ENCODE measurements at places on chromosomes 7 and 10. TPM values are rescaled to one million over a fixed set of nuclear protein-coding genes. Genes with fewer than 3 reads are reported as not detected.

DNA sequence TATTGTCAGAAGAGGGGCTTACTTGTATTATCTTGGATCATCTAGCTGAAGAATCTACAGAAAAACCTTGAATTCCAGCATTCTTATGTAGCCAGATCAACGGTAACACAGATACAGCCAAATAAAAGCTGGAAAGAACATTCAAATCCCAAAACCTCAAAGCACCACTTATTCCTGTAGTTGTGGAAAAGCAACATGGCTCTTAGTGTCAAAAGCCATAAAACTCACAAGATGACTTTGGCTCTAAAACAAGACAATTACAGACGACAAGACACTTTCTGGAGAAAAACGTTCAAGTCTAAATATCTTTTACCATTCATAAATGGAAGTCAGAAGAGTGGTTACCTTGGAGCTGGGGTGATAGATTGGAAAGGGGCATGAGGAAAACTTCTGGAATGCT lies 173.0 kb downstream of the HERPUD2 start:
- H3K27ac ChIP-seq: no peak overlapping the region
- H3K4me1 ChIP-seq: no peaks in the 10 kb centered on the region
- no peak overlapping the region for H3K4me3 ChIP-seq
- DNase-seq: no peak
- H3K27me3 ChIP-seq: no peaks in the 10 kb centered on the region

DNA sequence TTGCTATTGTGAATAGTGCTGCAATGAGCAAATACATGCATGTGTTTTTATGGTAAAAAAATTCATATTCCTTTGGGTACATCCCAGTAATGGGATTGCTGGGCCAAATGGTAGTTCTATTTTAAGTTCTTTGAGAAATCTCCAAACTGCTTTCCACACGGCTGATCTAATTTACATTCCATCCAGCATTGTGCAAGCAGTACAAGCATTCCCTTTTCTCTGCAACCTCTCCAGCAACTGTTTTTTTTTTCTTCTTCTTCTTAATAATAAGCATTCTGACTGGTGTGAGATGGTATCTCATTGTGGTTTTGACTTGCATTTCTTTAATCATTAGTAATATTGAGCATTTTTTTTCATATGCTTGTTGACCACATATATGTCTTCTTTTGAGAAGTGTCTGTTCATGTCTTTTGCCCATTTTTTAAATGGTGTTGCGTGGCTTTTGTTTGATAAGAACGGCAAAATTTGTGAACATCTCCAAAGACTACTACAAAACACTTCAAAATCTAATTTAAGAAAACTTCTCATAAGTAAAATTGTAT lies 136.1 kb upstream of the MYO3A start:
- DNase-seq: no peak
- H3K4me1 ChIP-seq: no peaks in the 10 kb centered on the region
- H3K36me3 ChIP-seq: no peaks in the 10 kb centered on the region

Gene NKX1-2
- total RNA-seq: not detected

Gene FFAR4
- total RNA-seq: not detected

- no peaks in the 10 kb centered on the region for H3K4me1 ChIP-seq
- no peaks in the 10 kb centered on the region for H3K27me3 ChIP-seq
- no peaks in the 10 kb centered on the region for H3K36me3 ChIP-seq
- no peak overlapping the region for H3K27ac ChIP-seq
- DNase-seq: no peak
- no peak overlapping the region for H3K4me3 ChIP-seq
Observed at GRCh38 chr10:86186633-86187032, 180.0 kb downstream of the GRID1 start.

DNA sequence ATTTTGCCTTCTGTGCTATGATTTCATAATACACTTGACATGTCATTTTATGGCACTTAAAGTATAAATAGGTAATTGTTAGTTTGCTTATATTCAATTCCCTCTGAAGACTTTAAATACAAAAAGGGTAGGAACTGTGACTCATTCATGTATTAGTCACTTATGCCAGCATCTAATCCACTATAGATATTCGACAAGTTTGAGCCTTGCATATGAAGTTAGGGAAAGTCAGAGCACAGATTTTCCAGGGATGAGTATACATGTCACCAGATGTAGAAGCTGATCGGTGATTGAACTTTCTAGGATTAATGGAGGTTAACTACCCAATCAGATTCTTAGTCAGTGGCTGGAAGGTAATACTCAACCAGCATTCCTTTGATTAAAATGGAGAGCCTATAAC lies 1321.5 kb downstream of the XPNPEP1 start:
- no peak for DNase-seq
- no peaks in the 10 kb centered on the region for H3K4me1 ChIP-seq
- H3K4me3 ChIP-seq: no peak overlapping the region

- H3K27me3 ChIP-seq: no peaks in the 10 kb centered on the region
- peaks cover 9% of the 10 kb centered on the region for H3K4me1 ChIP-seq
- DNase-seq: peak; percentile 58
- no peak overlapping the region for H3K4me3 ChIP-seq
Observed at GRCh38 chr10:13453896-13454295, 74.9 kb downstream of the BEND7 start.
